ENCODE measurements at places on chromosomes 3 and 15. TPM values are rescaled to one million over a fixed set of nuclear protein-coding genes. Genes with fewer than 3 reads are reported as not detected.

- peaks cover 12% of the 10 kb centered on the region for H3K36me3 ChIP-seq
- H3K4me1 ChIP-seq: peaks cover 65% of the 10 kb centered on the region
- H3K27me3 ChIP-seq: no peaks in the 10 kb centered on the region
- H3K27ac ChIP-seq: no peak overlapping the region
- H3K4me3 ChIP-seq: no peak overlapping the region
- no peak for DNase-seq
Observed at GRCh38 chr3:130904491-130904890, 10.6 kb downstream of the ATP2C1 start.

- H3K36me3 ChIP-seq: no peaks in the 10 kb centered on the region
- no peaks in the 10 kb centered on the region for H3K27me3 ChIP-seq
- H3K4me1 ChIP-seq: peaks cover 6% of the 10 kb centered on the region
Observed at GRCh38 chr3:100454677-100455076, 37.7 kb upstream of the TMEM45A start.

DNA sequence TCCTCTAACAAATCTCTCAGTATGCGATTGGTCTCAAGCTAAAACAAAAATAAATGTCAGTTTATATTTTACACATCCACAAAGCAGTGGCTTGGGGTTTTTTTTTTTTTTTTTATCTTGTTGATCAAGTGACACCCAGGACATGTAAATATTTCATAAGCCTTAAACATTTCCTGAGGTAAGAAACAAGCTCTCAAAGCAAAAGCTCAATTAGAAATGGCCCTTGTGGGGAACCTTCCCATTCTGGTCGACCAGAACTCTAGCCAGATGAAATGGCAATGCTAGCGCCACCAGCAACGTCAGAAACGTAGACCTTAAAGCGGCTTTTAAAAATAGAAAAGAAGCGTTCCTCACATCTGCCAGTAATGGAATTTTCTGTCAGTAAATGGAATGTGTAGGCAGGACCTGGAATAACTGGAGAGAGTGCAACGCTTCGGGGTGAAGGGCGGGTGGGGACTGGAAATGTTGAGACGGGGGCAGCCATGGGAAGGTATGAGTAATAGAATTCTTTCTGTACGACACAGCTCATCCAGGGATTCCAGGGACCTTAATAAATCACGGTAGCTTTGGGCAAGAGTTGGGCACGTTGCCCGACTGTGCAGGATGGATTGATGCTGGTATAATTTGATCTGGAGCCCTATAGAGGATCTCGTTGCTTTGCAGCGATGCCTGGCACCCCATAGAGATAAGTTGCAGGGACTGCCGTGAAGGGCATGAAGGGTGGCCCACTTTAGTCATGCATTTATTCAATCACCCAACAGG lies 44.4 kb downstream of the BTD start:
- DNase-seq: no peak
- no peak overlapping the region for H3K4me3 ChIP-seq
- peaks cover 24% of the 10 kb centered on the region for H3K36me3 ChIP-seq
- H3K4me1 ChIP-seq: peaks cover 53% of the 10 kb centered on the region

The AMIGO3 gene
- total RNA-seq: 0.30 TPM

- H3K4me3 ChIP-seq: no peak overlapping the region
- no peaks in the 10 kb centered on the region for H3K36me3 ChIP-seq
- no peaks in the 10 kb centered on the region for H3K27me3 ChIP-seq
- DNase-seq: no peak
Observed at GRCh38 chr3:73855813-73856212, 231.1 kb upstream of the PDZRN3 start.

DNA sequence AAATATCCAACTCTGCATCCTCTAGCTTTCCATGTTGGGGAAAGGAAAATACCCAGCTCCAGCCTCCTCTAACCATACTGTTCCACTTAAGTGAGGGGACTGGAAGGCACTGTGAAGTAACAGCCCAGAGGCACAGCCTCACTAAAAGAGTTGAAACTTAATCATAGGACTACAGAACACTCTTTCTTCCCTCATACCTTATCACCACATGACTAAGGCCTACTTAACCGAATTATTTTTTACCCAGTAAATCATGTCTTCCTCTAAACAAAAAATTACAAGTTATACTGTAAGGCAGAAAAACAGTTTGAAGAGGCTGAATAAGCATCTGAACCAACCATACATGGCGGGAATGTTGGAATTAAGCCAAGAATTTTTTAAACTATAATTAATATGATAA lies 207.4 kb upstream of the MME start:
- H3K27ac ChIP-seq: no peak overlapping the region
- DNase-seq: no peak
- no peaks in the 10 kb centered on the region for H3K4me1 ChIP-seq
- no peak overlapping the region for H3K4me3 ChIP-seq
- no peaks in the 10 kb centered on the region for H3K27me3 ChIP-seq

DNA sequence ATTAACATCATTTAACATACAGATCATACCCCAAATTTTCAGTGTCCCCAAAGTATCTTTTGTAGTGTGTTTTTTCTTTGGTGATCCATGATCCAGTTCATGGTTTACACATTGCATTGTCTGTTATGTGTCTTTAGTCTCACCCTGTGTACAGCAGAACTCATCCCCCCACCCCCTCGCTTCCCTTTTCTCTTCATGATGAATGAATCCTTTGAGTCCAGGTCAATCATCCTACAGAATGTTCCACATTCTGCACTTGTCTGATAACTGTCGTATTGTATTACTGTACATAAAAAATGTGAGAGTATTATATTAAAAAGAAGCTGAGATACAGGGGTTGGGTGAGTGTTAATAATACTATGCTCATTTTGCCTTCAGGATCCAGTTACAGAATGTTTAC lies 14.6 kb upstream of the NIT2 start:
- H3K4me3 ChIP-seq: no peak overlapping the region
- no peak overlapping the region for H3K27ac ChIP-seq
- H3K27me3 ChIP-seq: no peaks in the 10 kb centered on the region
- DNase-seq: no peak
- peaks cover 17% of the 10 kb centered on the region for H3K4me1 ChIP-seq

DNA sequence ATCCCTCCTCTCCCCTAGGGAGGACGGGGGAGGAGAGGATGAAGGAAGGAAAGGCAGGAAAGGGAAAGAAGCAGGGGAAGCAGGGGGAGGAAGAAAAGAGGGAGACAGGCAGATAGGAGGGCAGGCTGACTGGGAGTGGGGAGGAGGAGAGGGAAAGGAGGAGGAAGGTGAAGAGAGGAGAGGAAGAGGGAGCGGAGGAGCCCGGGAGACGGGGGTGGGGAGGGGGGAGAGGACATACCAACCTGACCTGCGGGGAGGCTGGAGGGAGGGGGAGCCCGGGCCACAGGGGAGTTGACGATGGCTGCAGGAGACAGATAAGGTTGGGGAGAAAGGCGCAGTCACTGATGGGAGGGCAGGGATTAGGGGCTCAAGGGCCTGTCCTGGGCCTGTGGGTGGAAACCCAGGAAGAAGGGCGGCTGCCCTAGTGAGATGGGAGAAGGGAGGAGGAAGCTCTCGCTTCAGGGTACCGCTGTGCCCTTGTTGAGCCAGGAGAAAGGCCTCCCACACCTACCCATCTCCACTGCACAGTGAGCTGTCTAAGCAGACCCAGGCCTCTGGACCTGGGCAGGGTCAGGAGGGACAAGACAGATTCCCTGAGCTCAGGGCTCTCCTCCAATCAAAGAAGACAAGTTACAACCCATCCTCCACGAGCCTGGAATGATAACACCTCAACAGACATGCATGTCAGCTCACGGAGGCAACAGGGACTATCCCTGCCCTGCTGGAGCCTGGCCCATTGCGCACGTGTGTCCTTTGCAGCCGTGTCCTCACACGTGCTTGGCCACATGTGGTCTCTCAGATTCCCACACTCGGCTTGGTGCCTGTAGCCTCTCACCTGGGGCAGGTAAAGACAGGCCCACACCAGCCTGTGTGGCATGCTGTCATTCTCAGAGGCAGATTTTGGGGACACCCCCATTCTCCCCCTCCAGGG lies 27.9 kb downstream of the C3orf18 start:
- H3K27me3 ChIP-seq: peaks cover 16% of the 10 kb centered on the region
- H3K27ac ChIP-seq: no peak overlapping the region
- no peak for DNase-seq

- H3K27me3 ChIP-seq: no peaks in the 10 kb centered on the region
- DNase-seq: no peak
- H3K27ac ChIP-seq: no peak overlapping the region
- peaks cover 14% of the 10 kb centered on the region for H3K4me1 ChIP-seq
- no peaks in the 10 kb centered on the region for H3K36me3 ChIP-seq
- no peak overlapping the region for H3K4me3 ChIP-seq
Observed at GRCh38 chr3:9216736-9217135, 32.7 kb downstream of the SRGAP3 start.

GRCh38 chr3:57164217-57164656 lies 916 bp downstream of the IL17RD start:
- no peak overlapping the region for H3K27ac ChIP-seq
- peaks cover 78% of the 10 kb centered on the region for H3K27me3 ChIP-seq
- no peaks in the 10 kb centered on the region for H3K36me3 ChIP-seq
- H3K4me1 ChIP-seq: peaks cover 10% of the 10 kb centered on the region

The WDR93 gene
- not detected for total RNA-seq

DNA sequence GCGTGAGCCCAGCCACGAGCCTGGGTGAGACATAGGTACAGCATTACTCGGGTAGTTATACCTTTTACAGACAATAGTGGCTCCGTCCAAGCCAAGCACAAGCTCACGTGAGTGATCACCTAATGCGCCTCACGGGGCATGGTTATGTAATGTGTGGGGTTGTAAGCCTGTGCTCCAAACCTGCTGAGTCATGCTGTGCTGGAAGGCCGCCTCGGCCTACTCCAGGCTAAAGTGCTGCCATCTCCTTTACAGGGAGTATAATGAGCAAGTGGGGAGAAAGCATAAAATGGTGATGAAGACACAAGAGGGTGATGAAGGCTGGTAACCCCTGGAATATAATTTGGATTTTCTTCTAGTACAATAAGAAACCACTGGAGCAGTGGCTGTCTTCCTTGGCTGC lies 175.8 kb upstream of the STT3B start:
- H3K4me1 ChIP-seq: peaks cover 15% of the 10 kb centered on the region
- H3K27ac ChIP-seq: no peak overlapping the region
- no peak for DNase-seq
- H3K4me3 ChIP-seq: no peak overlapping the region

DNA sequence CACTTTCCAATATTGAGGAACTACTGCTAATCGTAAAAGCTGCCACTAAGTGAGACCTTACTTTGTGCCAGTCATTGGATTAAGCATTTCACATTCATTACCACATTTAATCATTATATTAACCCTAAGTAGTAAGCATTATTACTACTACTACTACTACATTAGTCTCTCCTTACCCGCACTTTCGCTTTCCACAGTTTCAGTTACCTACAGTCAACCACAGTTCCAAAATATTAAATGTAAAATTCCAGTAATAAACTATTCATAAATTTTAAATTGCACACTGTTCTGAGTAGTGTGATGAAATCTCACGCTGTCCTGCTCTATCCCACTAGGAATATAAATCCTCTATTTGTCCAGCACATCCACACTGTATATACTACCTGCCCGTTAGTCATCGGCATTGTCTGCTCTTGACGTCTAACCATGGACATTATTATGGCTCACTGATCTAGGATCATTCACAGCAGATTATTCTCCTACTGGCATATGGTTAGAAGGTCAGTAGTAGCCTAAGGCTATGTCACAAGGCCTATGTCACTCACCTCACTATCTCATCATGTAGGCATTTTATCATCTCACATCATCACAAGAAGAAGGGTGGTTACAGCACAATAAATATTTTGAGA lies 121.1 kb downstream of the GSK3B start:
- no peak overlapping the region for H3K4me3 ChIP-seq
- no peak for DNase-seq
- no peaks in the 10 kb centered on the region for H3K27me3 ChIP-seq
- no peak overlapping the region for H3K27ac ChIP-seq
- peaks cover 16% of the 10 kb centered on the region for H3K36me3 ChIP-seq
- H3K4me1 ChIP-seq: no peaks in the 10 kb centered on the region

Data from activated CD4-positive, alpha-beta T cell treated with anti-CD3 and anti-CD28 coated beads, Interleukin-2, amount 10 ng/mL, durations not matched to agents 7 days and 5 days (primary cell).